Stimulated activated CD4-positive, alpha-beta T cell treated with anti-CD3 and anti-CD28 coated beads, Interleukin-15, amount 100 ng/mL, for 24 hours (primary cell): ENCODE measurements at places on chromosomes 2 and 18.
A peak's percentile ranks its signal among the peaks of the same experiment; 100 is the strongest.

DNA sequence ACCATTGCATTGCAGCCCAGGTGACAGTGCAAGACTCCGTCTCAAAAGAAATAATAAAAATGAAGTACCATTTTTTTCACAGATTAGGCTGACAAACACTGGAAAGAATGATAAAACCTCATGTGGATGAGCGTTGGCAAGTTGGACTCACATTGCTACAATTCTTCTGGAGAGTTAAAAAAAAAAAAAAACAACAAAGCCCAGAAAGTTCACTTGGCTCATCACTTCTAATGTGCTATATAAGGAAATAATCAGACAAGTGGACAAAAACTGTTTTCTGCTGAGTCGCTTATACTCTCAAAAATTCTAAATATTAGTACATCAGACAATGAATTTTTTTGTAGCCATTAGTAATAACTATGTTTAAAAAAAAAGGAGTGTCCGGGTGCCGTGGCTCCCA is 38.4 kb downstream of the PKP4 start:
- no peak for DNase-seq

- DNase-seq = no peak
These were observed 12.6 kb upstream of the CXCR4 start for GRCh38 chr2:136130511-136130910.

DNA sequence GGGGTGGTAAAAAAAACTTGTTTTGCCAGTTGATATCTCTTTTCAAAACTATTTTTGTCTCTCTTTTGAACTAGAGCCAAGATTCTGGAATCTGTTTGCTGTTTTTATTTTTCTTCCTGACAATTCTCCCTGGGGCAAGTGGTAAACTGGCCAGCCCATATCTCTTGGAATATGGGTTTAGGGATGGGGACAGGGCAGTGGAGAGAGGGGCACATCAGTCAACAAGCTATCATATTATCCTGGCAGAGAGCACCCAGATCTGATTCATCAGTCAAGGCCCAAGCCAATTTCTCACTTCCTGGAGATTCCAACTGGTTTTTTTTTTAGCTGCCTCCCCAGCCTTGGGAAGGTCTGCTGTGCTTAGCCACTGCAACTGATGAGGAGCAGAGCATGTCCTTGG is 52.3 kb downstream of the ARHGAP28 start:
- no peak for DNase-seq

- DNase-seq = no peak
These were observed 536.5 kb upstream of the CRIM1 start for GRCh38 chr2:35819033-35819432.

DNA sequence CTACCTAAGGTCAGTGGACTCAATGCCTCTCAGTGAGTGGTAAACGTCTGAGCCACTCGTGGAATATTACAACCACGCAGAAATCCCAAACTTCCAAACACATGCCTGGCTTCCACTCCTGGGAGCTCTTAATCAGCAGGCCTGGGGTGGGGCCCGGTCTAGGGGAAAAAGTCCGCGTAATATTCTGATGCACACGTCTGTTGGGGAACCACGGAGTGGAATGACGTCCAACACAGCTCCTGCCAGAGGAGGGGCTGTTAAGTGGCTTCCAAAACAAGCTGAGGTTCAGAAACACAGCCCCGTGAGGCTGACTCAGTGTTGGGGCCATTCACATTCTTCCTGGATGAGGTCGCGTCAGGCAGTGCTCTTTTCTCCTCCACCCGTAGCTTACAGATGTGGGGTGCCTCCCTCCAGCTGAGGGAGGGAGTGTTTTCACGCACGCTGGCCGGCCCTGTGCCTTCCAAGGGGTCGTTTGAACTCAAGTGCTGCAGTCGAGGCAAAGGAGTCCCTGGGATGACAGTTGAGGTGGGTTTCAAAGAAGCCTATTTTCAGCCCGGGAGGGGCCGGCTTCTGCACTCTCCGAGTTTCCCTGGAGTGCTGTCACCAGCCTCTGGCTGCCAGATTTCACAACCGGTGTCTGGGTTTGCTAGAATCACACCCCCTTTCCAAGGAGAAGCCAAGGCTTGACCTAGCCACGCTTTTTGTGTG is 73.1 kb downstream of the ACKR3 start:
- DNase-seq = no peak

DNA sequence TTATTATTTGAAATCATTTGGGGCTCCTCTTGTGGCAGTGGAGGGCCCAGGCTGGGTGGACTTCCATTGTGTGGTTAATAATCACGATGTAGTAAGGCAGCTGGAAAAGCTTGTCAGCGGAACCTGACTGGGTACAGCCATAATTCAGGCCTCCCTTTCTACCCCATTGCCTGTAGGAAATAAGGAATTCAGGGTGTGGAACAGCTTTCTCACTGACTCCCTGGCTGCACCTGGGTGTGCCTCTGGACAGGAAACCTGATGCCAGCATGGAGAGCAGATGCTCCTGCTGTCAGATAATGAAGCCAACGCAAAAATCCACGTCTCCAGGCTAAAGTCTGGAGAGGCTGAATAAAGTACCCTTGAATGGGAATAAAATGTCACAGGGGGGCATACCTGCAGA is 44.2 kb downstream of the LYPD6B start:
- no peak for DNase-seq

GRCh38 chr2:9163306-9164111 is 43.1 kb upstream of the ASAP2 start:
- no peak for DNase-seq

- DNase-seq = no peak
These were observed 36.5 kb upstream of the HNRNPA3 start for GRCh38 chr2:177175917-177176668.

GRCh38 chr2:230685178-230685577 is 27.5 kb upstream of the CAB39 start:
- no peak for DNase-seq

- DNase-seq = no peak
These were observed 2.7 kb upstream of the DCC start for GRCh38 chr18:52337276-52337675.

DNA sequence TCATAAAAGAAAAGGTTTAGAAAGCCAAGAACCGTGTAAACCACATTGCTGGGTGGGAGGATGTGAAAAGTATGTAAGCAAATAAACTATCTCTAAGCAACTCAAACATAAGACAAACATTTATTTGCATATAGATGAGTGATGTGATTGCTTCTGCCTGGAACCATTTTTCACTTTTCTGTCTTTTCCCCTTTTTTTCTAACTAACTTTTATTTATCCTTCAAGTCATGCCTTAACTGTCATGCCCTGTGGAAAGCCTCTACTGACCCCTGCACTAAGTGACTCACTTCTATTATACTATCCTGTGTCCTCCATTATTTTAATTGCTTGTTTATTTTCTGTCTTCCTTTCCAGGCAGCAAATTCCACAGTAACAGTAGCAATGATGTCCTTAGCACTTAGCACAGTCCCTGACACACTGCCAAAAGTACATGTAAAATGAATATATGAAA is 87.5 kb upstream of the CTAGE1 start:
- DNase-seq = no peak

- DNase-seq = no peak
These were observed 35.2 kb upstream of the LPIN2 start for GRCh38 chr18:3048121-3048520.

GRCh38 chr2:157946919-157947557 is 70.9 kb upstream of the ACVR1 start:
- no peak for DNase-seq

DNA sequence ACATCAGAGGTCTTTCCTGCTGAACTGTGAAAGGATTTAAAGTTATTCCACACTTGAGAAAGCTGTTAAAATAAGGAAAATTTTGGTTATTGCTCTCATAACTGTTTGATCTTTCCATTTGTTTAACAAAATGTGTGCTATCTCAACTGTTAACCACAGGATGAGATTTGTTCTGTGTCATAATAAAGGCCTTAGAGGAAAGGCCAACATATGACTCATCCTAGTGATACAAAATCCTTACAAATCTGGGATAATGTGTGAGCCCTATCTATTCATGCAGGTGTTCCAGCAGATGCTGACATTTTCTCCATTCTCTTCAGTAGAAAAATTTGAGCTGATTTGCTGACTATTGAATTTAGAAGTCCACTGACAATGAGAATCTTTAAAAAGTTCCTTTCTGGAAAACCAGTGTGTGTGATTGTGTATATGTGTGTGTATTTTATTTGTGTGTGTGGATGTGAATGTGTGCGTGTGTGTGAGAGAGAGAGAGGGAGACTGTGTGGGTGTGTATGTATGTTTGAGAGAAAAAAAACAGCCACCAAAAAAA is 1111.9 kb upstream of the GYPC start:
- no peak for DNase-seq

DNA sequence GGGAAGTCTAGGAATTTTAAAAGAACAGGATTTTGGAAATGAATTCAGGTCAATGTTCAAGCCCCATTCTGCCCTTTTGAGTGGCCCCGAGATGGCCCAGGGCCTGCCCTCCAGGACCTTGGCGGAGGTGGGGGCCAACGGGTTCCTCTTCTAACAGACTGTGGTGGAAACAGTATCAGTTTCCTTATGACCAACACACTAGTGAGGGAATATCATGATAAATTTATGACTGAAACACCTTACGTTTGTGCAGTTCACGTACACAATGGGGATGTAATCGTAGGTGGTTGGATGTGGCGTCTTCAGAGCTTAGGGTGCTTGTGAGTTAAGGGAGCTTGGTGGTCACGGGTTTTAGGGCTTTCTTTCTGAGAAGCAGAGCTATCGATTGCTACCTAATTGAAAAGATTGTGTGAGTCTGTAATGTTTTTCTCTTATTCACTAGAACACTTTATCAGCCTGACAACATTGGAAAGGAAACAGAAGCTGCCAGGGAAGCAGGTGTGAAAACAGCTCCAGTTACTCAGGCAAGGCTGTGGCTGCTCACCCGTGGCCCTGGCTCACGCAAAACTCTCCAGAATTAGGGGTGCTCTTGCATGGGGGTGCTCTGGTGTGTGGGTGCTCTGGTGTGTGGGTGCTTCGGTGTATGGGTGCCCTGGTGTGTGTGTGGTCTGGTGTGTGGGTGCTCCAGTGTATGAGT is 165.3 kb downstream of the SNTG2 start:
- no peak for DNase-seq

- DNase-seq = no peak
These were observed 59.5 kb downstream of the TTN start for GRCh38 chr2:178747767-178748166.

DNA sequence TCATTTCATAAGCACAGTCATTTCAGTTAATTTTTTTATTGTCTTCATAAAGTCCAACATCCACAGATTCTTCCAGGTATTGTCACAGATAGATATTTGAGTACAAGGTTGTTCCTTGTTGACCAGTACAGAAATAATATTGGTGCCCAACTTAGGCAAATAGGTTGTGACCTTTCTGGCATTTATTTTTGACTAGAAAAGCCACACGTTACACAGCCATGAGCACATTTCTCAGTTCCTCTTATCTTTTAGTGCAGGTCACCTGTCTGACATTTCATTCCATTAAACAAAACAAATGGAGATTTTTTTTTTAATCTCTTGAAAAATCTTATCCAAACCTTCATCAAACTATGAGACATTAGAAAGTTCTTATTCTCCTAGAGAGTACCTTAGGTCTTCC is 428.8 kb downstream of the ZNF521 start:
- DNase-seq = no peak

DNA sequence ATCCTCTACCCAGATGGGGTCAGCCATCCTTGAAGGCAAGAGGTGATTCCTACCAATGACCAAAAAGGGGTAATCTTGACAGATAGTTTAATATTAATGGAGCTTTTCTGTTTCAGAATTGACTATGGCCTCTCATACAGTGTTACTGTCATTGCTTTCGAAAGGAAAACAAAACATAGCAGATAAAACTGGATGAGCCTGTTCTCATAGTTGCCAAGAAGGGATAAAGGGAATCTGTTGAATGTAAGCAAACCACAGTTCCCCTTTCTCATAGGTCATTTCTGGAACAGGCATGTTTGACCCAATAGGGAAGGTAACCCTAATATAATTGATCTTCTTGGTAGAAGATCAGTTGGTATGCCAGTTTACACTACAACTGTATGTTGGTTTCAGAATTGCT is 1.6 kb downstream of the RAB27B start:
- no peak for DNase-seq

GRCh38 chr2:233418761-233419546 is 64.7 kb downstream of the DGKD start:
- peak; percentile 66 for DNase-seq

- DNase-seq = no peak
These were observed 255.6 kb downstream of the CCDC178 start for GRCh38 chr18:33184958-33185357.

DNA sequence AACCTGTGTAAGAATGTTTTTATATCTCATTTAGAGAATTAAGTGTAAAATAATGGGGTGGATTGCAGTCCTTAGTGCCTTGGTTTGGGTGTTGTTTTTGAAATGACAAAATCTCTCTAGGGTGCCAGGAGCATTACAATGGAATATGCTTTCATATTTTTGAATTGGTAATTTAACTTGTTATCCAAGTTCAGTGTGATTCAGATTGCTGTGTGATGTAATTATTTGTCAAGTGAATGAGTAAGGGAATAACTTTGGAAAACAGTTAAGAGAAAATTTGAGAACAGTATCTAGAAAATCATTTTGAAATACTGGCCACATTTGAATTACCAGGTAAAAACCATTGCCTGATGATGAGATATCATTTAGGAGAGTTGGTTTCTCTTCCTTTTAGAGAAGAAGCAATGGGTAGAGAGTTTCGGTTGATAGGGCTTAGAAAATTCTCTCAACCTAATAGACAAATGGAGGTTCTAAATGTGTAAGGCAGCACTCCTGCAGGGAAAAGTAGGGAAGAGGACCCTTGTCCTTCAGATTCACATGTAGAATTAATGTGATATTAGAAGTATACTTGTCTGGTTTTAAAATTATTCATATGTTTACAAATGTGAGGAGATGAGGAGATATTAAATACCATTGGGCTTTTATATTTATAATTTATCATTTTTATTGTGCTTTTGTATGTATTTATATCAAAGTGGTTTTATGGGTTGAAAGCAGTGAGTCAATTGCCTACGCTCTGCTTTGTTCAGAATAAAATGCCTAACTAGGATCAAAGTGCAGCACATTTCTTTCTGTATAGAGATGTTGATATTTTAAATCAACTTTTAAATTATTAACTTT is 124.8 kb downstream of the PHLPP1 start:
- DNase-seq = no peak

GRCh38 chr2:242057379-242058040 is 188.0 kb downstream of the RTP5 start:
- DNase-seq = no peak

- no peak for DNase-seq
These were observed 68.2 kb downstream of the UBR3 start for GRCh38 chr2:169895294-169895985.
